Activated naive CD4-positive, alpha-beta T cell treated with anti-CD3 and anti-CD28 coated beads for 36 hours (primary cell): ENCODE measurements at places on chromosomes 6 and 20.

DNA sequence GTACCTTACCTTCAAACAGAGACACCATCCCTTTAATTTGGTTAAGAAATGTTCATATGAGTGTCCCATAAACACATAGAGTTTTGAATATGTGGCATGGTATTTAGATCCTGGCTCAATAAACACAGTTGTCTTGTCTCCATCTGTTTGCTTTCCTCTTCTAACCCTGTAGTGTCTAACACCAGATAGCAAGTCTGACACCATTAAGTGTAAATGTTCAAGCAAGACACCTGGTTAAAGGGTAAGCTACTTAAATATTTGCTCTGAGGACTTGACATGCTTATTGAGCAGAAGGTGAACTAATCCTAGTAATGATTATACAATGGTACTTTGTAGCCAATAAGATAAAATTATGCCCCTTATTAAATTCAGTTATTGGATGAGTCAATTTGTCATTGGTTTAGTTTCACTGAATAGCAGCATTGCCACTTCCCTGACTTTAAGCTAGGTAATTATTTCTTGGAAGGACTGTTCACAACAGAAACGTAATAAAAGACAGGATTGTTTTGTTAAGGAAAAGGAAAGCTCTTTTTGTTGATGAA is 26.9 kb upstream of the GOPC start:
- no peak for DNase-seq

DNA sequence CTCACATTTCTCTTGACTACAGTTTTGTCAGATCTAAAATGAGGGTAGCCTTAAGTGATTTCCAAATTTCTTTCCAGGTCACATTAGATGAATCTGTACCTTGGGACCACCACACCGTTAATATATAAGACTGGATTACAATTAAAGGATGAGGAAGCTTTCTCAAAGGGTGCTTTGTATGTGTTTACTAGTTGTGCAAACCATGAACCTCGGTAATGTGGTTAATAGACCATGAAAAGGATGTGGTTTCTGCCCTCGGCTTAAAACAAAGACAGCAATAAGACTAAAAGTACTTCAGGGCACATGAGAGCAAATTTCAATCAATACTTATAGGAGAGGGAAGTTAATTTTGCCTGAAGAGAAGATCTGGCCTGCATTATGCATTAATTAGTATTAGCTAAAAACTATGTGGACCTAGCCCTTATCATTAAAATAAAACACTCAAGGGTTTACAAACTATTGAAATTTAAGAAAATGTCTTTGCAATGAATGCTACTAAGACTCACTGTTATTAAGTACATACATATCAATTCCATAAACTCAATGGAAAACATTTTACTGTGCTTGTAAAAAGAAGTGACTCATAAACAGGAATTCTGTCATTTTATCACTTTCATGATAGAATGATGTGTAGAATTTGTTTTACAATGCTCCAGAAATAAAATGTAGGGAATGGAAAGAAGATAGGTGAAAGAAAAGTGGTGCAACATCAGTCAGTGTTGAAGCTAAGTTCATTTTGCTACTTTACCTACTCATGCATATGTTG is 936 bp upstream of the TMX4 start:
- DNase-seq = no peak

DNA sequence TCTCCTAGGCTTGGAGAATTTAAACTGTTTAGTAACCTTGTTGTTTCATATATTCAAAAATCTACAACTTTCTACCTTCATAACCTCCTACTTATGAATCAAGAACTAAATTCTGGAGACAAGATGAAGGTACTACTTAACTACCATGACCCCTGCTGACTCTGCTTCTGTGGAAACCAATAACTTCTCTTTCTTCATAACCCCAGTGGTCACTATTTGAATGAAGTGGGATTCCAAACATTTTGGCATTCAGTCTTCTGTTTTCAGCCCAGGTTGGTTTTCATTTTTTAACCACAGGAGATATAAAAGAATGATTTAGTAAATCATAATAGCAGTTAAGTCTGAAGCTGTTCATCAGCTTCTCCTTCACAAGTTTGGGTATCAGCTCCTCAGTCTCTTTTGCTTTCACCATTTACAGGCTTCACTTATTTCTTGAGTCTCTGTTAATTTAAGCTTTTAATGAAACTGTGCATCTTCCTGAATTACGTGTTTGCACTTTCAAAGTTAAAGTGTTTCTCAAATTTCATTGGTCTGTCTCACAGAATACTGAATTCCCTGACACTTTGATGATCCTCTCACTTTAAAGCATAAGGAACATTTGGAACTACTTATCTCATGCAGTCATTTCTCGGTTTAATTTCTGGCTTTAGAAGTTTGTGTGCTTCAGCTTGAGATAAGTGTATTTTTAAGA is 9.5 kb downstream of the SENP6 start:
- DNase-seq = no peak

- DNase-seq = no peak
These were observed 472.3 kb upstream of the CITED2 start for GRCh38 chr6:139846538-139847456.

DNA sequence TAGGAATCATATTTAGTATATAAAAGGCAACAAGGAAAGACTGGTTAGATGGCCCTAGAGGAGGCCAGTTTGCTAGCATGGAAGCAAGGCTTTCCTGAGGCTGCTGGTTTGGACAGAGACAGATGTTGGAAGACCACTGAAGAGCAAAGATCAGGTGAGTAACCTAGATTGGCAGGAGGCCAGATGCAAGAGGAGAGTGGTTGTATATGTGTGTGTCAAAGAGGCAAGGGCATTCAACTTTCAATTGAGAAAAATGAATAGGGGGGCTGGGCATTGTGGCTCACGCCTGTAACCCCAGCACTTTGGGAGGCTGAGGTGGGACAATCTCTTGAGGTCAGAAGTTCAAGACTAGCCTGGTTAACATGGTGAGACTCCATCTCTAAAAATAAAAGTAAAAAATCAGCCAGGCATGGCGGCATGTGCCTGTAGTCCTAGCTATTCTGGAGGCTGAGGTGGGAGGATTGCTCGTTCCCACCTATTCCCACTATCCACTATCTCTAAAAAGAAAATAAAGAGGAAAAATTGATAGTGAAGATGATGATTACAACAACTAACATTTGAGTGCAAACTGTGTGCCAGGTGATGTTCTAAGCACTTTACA is 79.8 kb downstream of the PRDM1 start:
- DNase-seq = no peak

DNA sequence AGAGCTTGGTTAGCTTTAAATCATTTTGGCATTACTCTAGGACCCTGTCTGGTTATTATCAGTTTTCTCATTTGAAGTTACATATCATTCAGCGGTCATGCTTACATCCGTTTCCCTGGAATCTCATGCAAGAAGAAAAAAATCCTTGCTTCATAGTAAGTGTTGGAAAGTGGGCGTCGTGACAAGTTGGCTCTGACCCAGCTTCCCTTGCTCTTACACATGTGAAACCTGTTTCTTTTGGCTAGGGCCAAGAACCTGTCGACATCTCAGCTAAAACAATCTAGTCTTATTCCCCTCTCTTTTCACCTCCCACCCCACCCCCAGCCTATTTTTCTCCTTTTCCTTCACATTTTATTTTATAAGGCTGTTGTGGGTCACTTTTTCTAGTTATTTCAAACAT is 45.5 kb downstream of the ANKS1A start:
- no peak for DNase-seq

- DNase-seq = no peak
These were observed 100.0 kb upstream of the MAN1A1 start for GRCh38 chr6:119449331-119450156.

DNA sequence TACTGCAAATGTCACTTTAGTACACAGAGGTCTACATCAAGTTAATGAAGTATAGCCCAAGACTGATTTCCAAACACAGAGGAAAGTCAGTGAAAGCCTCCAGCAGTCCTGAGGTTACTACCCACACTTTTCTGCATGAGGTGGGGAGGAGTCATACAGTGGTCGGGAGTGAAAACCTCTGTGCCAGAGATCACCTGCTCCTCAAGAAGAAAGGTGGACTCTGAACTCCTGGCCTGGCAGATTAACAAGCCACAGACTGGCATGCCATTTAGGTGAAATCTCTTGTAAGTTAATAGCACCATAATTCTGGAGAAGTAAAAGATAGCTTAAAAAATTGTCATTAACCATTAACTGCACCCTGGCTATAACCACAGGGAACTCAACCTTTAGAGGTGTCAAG is 125.0 kb upstream of the LAMP5 start:
- DNase-seq = no peak

GRCh38 chr20:1178103-1178502 is 6.7 kb downstream of the TMEM74B start:
- DNase-seq = no peak

DNA sequence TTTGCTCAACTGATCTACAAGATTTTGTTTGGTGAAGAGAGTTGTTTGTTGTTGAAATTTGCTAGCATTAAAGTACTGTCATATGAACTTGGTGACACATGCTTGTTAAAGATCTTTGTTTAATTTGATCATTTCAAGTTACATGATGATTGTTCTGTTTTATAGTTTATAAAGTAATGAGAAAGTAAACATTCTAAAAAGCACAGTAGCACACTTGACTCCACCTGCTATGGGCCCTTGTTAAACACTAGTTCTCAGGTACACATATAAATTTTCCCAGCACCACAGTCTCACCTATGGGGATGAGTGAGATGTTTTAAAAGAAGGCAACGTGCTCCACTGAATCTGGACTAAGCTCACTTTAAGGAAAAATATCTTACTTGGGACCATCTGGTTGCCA is 14.1 kb downstream of the MCHR2 start:
- no peak for DNase-seq

GRCh38 chr6:26311012-26311384 is 54.0 kb upstream of the BTN3A2 start:
- peak; percentile 79 for DNase-seq
